ENCODE measurements at places on chromosomes 6 and 20.
A peak's percentile ranks its signal among the peaks of the same experiment; 100 is the strongest.

GRCh38 chr6:13767121-13767808 is 47.1 kb downstream of the MCUR1 start:
- no peak for DNase-seq

DNA sequence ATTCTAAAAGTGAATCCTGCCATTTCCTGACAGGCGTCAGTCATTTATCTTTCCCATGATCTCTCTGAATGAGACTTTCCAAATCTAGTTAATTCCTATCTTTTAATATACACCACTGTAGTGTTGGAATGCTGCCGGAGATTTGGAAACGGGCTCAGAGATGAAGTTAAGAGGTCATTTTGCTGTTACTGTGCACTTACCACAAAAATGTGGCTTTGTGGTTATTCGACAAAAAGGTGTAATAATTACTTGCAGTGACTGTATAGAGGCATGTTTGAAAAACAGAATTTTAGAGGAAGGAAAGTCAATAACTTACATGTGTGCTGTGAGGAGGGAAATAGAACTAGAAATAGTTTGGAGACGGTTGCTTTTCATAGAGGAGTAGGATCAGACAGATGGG is 460.2 kb upstream of the BTBD3 start:
- DNase-seq = no peak

GRCh38 chr6:3377536-3378397 is 79.1 kb downstream of the SLC22A23 start:
- DNase-seq = no peak

DNA sequence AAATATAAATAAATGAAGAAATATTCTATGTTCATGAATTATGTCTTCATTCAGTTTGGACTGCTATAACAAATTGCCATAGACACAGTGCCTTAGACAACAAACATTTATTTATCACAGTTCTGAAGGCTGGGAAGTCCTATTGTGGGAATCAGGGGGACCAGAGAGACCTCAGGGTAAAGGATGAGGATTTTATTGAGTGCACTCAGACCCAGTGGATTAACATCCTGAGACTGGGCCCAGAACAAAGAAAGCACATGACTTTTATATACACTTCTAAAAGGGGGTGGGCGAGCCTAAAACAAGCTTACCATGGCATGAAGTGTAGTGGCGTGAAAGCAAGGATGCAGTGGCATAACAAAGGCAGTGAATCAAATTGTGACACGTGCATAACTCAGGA is 26.9 kb upstream of the CBLN4 start:
- no peak for DNase-seq

- DNase-seq = no peak
Measured at GRCh38 chr20:13515796-13516558, 122.8 kb downstream of the TASP1 start.

GRCh38 chr6:81613606-81614005 is 138.9 kb downstream of the TENT5A start:
- DNase-seq = peak; percentile 97

DNA sequence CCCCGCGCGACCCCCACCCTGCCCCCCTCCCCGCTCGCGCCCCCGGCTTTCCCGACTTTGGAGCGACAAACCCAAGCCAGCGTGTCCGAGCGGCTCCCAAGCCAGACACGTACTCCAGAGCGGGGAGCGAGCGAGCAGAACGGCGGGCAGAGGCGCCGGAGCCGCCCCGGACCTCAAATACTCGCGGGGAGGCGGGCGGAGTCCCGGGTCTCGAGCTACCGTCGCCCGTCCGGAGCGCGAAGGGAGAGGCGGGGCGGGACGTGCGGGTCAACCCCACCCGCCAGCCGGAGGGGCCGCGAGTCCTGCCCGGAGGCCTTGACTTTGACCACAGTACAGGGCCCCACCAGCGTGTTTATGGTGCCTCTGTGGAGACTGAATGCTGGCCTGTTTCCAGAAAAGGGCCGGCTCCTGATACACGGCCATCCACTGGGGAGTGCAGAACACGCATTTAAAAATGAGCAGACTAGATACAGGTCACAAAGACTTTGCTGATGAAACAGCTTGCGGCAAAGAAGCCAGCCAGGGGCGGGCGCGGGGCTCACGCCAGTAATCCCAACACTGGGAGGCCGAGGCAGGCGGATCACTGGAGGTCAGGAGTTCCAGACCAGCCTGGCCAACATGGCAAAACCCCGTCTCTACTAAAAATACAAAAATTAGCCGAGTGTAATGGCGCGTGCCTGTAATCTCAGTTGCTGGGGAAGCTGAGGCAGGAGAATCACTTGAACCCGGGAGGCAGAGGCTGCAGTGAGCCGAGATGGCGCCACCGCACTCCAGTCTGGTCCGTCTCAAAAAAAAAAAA is at the start of gene SERPINB6:
SERPINB6 (minus strand) TSS at position 148 of the 799 bp plus-strand sequence. CDS start 12,235 bp downstream, outside the sequence.
- no peak for DNase-seq

GRCh38 chr6:98576791-98577190 is 257.6 kb upstream of the POU3F2 start:
- peak; percentile 32 for DNase-seq

- DNase-seq = no peak
Measured at GRCh38 chr6:160859822-160860221, 131.7 kb upstream of the MAP3K4 start.

GRCh38 chr20:17343091-17343490 is 116.3 kb downstream of the PCSK2 start:
- no peak for DNase-seq

DNA sequence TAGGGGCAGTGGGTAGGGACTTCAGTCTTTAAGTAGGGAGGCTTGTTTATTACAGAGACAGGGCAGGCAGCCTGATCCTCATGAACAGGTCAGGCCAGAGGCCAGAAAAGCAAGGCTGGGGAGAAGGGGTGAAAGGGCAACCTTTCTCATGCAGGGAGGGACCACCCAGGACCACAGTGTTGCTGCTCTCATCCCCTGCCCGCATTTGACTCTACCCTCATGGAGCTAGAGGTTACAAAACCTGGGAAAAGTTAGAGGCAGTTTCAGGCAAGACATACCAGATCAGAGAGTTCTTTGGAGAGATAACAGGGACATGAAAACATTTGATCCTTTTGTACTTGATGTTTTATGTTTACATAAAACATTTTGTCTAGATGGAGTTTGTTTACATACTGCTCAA is 38.1 kb downstream of the MDGA1 start:
- no peak for DNase-seq

GRCh38 chr20:62808211-62808865 is 3.7 kb downstream of the OGFR start:
- no peak for DNase-seq

GRCh38 chr6:145544514-145544913 is 190.8 kb downstream of the EPM2A start:
- DNase-seq = no peak

DNA sequence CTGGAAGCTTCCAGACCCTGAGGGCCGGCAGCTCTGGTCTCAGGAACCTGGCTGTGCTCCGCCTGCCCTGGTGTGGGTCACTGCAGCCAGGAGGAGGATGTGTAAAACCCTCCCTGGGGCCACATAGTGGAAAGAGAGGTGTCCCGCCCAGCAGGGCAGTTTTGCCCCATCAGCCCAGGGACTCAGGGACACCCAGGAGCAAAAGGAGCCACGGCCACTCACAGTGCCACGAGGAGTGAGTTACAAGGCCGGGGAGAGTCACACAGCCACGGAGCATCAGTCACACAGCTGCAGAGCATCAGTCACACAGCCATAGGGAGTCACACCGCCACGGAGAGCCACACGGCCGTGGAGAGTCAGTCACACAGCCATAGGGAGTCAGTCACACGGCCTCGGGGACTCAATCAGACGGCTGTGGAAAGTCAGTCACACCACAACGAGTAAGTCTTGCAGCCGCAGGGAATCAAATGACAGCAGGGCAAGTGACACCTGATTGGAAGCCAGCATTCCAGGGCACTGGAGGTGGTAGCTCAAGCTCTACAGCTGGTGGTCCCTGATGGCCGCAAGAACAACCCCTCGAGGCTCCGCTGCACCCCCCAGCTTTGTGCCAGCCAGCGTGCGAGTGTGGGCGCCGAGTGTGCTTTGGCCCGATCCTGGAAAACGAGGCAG is 60.9 kb downstream of the DLL1 start:
- DNase-seq = no peak

DNA sequence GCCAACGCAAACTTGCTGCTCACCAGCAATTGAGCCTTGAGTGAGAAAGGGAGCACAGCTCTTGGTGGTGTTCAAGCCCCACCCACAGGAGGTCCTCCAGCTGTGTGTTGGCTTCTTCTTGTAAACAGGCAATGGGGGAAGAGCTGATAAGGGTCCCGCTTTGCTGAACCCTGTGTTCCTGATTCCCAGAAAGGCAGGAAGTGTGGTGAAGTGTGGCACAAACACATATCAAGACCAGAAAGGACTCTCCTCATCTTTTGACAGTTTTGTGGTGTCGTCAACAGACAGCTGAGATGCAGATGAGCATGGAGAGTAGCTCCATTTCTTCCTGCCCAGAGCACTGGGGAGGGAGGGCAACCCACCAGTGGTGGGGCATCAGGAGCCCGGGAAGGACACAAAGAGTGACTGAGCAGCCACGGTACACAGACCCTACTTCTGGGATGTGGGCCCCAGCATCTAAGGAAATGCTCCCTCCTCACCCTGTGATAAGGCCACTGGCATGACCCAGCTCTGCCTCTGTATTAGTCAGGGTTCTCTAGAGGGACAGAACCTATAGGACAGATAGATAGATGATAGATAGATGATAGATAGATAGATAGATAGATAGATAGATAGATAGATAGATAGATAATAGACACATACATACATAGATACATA is 188.9 kb upstream of the TAB2 start:
- DNase-seq = no peak

GRCh38 chr6:11798538-11798937 is 19.9 kb upstream of the ADTRP start:
- no peak for DNase-seq

DNA sequence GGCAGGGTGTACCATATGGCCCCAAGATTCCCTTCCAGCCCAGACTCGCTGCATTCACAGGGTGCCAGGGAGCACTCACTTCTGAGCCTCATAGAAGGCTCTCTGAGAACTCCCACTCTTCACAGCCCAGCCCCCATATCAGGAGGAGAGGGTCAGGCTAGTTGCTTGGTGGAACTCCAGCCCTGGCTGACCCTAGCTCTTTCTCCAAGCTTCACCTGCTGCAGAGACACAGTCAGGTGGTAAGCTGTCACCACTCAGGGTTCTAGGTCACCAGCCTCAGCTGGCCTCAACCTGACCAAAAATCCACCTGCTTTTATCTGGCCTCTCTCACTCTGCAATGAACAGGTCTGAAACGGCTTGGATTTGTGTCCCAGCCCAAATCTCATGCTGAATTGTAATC is 162.7 kb upstream of the MLN start:
- DNase-seq = no peak

DNA sequence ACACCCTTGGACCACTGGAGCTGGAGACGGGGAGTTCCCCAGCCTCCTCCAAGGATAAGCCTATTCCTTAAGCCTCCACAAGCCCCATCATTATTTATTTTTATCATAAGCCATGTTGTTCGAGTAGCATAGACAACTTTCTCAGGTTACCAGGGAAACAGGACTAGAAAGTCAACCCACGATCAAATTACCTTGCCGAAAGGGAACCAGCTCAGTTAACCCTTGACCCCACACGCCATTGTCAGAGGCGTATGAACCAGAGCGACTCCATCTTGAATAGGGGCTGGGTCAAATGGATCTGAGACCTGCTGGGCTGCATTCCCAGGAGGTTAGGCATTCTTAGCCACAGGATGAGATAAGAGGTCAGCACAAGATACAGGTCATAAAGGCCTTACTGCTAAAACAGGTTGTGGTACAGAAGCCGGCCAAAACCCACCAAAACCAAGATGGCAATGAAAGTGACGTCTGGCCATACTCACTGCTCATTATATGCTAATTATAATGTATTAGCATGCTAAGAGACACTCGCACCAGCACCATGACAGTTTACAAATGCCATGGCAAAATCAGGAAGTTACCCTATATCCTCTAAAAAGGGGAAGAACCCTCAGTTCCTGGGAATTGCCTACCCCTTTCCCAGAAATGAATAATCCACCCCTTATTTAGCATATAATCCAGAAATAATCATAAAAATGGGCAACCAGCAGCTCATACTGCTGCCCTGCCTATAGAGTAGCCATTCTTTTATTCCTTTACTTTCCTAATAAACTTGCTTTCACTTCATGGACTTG is 22.4 kb downstream of the SYNJ2 start:
- no peak for DNase-seq

- no peak for DNase-seq
Measured at GRCh38 chr20:19336631-19337030, 124.2 kb downstream of the SLC24A3 start.

DNA sequence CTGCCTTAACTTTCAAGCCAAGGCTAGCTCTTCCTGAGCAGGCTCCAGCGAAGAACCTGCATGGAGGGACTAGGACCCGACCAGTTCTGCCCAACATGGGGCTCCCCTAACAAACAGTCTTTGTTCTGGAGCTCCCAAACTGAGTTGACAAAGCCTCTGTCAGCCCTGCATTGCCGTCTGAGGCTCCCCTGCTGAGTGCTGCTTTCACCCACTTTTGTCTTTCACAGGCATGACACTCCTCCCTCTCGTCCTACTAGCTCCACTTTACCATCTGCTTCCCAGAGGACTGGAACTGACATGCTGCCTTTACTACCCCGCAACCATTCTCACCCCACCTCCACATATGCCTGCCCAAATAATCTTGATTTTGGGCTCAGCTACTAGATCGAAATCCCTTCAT is 45.1 kb upstream of the B4GALT5 start:
- no peak for DNase-seq

DNA sequence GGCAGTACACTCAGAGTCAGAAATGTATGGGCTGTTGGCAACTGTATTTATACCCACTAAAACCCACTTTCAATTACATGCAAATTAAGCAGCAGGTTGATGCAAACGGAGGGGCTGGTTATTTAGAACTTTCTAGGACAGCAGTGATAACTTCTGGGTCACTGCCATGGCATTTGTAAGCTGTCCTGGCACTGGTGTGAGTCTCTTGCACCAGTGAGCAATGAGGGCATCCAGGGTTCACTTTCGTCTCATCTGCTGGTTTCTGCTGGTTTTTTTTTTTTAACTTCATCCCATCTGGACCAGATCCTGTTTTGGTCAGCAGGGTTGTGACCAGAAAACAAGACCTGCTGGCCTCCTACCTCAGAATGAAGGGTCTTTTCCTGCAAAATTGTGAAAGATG is 49.2 kb downstream of the CDH26 start:
- DNase-seq = no peak
